ENCODE measurements at places on chromosomes 11 and 22.

DNA sequence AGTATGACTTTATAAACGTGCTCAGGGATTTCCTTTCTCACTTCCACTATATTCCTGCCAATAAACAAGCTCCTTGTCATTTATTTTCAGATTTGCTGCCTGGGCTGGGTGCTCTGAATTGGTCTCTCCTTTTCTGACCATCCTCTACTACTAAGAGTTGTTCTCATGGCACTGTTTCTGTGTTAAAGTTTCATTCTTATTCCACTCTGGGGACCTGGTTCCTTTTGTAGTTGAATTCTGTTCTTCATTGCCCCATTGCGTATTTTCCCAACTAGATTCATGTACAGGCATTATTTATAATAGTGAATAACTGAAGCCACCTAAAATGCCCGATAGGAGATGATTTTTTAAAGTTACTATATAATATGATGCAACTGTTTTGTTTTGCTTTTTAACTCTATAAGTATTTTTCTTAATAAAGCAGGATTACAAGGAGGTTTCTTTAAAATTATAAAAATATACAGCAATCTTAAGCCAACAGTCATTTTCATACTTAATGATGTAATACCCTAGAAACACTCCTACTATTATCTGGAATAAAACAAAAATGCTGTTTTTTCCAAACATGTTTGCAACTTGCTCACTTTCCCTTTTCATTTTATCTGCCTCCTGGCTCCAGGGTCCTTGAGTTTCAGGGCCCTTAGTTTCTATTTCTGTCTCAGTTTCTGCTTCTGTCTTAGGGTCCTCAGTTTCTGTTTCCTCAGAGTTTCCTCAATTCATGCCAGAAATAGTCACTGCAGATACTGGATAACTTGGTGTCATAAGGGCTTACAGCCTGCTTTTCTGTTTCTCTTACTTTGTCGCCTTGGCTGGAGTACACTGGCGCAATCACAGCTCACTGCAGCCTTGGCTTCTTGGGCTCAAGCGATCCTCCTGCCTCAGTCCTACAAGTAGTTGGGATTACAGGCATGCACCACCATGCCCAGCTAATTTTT is 9.8 kb upstream of the FUT4 start:
- H3K27ac ChIP-seq: no peak overlapping the region
- H3K4me3 ChIP-seq: no peak overlapping the region
- no peaks in the 10 kb centered on the region for H3K4me1 ChIP-seq
- H3K36me3 ChIP-seq: no peaks in the 10 kb centered on the region

- H3K4me1 ChIP-seq: peaks cover 22% of the 10 kb centered on the region
- H3K27me3 ChIP-seq: no peaks in the 10 kb centered on the region
- no peak overlapping the region for H3K4me3 ChIP-seq
Observed at GRCh38 chr11:126331286-126331685, 24.2 kb upstream of the ST3GAL4 start.

DNA sequence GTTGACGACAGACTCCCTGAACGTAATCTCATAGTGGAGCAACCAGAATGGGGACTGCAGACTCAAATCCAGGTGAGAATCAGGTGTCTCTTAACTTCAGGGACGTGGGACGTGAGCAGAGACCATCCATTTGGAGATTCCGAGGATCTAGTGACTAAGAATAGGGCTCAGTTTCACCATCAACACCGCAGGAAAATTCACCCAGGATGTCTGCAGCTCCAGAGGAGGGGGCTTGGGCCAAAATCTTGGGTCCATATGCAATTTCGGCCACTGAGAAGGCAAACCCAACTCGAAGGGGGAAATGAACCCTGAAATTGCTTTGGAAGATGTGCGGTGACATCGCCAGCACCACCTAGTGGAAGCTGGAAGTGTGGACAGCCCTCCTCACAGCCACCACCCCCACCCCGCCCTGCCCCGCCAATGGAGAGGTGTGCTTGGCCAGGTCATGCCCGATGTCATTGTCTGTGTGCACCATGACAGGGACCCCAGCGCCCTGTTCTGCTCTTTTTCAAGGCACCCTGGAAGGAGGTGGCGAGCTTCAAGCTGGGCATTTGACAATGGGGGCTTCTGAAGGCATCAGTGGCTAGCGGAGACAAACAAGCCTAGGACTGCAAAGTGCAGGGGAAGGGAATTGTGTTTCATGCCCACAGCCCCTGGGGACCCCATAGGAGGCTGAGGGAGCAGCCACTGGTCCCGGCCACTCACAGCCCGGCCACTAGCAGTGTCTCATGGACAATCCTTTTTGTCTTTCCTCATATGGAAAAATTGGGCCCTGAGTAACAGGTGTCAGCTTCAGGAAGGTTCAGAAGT is 24.8 kb downstream of the APOL1 start:
- peak; percentile 84 for DNase-seq
- no peak overlapping the region for H3K27ac ChIP-seq
- H3K4me1 ChIP-seq: no peaks in the 10 kb centered on the region
- no peak overlapping the region for H3K4me3 ChIP-seq

DNA sequence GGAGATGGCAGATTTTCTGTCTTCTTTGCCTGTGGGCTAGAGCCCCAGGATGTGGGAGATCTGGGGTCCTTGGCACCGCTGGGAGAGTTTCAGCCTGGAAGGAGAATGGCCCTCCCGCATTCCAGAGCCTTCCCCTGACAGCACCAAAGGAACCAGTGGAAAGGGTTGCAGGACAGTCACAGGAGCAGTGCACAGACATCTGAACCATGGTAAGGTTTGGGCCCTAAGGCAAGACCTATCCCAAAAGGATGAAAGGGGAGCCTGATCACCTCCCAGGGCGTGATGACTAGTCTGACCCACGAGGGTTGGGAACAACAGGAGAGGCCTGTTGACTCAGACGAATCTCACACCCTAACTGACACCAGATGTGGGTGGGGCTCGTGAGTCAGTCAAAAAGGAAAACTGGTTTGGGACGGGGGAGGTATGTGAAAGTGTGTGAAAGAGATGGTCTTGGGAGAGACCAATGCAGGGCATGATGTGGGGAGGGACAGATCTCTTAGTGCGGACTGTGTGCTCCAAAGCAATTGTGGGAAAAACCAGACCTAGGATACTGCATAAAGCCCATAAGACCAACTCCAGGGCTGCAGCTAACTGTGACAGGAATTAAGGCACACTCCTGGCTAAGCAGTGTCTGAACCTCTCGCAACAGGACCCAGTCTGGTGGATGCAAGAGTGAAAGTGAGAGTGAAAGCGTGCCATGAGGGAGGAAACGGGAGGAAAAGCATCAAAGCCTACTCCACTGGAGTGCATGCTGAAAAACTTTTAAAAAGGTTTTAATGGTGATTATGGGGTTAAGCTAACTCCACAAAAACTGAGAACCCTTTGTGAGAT is 39.1 kb upstream of the GLYAT start:
- no peaks in the 10 kb centered on the region for H3K36me3 ChIP-seq
- no peaks in the 10 kb centered on the region for H3K27me3 ChIP-seq
- H3K4me1 ChIP-seq: no peaks in the 10 kb centered on the region
- DNase-seq: no peak
- no peak overlapping the region for H3K4me3 ChIP-seq
- no peak overlapping the region for H3K27ac ChIP-seq

DNA sequence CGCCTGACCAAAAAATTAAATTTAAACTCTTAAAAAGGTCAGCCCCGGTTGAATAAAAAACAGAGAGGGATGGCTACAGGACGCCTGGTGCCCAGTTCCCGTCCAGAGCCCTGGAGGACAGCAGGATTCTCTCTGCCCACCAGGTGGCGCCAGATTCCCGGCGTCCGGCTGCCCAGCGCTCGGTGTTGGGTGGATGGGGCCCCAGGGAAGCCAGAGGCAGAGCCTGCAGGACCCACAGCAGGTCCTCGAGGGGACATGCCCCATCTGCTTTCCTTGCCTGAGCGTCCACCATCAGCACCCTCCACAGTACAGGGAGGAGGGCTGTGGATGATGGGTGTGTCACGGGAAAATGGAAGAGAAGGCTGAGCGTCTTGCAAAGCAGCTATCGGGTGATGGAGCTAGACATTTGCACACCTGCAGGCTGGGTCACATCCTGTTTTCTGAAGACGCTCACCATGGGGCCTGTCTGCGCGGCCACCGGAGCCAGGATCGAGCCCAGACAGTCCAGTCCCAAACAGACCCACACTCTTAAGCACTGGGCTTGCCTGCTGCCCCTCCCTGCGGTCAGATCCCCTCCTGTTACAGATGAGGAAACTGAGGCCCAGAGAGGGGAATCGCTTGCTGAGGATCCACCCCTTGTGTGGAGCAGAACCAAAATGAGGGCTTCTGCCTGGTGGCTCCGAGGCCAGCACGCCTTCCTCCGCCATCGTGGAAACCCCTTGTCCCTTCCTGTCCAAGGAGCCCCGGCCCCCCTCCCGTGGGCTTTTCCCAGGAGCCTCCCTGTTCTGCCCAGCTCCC is 18.5 kb upstream of the CBX7 start:
- H3K4me1 ChIP-seq: peaks cover 4% of the 10 kb centered on the region
- no peaks in the 10 kb centered on the region for H3K27me3 ChIP-seq
- H3K4me3 ChIP-seq: no peak overlapping the region
- no peaks in the 10 kb centered on the region for H3K36me3 ChIP-seq
- DNase-seq: peak; percentile 79

GRCh38 chr22:50114221-50115021 is 24.6 kb downstream of the MOV10L1 start:
- H3K36me3 ChIP-seq: no peaks in the 10 kb centered on the region
- peak overlapping the region; percentile 42 for H3K4me3 ChIP-seq
- DNase-seq: peak; percentile 56
- no peaks in the 10 kb centered on the region for H3K27me3 ChIP-seq
- peaks cover 14% of the 10 kb centered on the region for H3K4me1 ChIP-seq

DNA sequence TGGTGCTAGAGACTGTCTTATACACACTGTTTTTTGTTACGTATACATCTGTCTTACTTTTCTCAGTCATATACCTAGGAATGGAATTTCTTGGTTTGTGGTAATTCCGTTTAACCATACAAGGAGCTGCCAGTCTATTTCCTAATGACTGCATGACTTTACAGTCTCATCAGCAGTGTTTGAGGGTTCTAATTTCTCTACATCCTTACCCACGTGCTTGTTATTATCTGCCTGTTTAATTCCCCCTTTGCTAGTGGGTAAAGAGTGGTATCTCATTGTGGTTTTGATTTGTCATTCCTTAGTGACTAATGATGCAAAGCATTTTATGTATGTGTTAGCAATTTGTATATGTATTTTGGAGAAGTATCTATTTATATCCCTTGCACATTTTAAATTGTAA is 1008.0 kb downstream of the FAM181B start:
- no peaks in the 10 kb centered on the region for H3K27me3 ChIP-seq
- H3K4me1 ChIP-seq: no peaks in the 10 kb centered on the region
- H3K4me3 ChIP-seq: no peak overlapping the region
- no peaks in the 10 kb centered on the region for H3K36me3 ChIP-seq
- no peak overlapping the region for H3K27ac ChIP-seq
- DNase-seq: no peak

- H3K4me3 ChIP-seq: no peak overlapping the region
- H3K27me3 ChIP-seq: peaks cover 12% of the 10 kb centered on the region
- no peaks in the 10 kb centered on the region for H3K4me1 ChIP-seq
- peak; percentile 36 for DNase-seq
- H3K36me3 ChIP-seq: no peaks in the 10 kb centered on the region
Observed at GRCh38 chr11:431921-432320, 9.9 kb downstream of the ANO9 start.

DNA sequence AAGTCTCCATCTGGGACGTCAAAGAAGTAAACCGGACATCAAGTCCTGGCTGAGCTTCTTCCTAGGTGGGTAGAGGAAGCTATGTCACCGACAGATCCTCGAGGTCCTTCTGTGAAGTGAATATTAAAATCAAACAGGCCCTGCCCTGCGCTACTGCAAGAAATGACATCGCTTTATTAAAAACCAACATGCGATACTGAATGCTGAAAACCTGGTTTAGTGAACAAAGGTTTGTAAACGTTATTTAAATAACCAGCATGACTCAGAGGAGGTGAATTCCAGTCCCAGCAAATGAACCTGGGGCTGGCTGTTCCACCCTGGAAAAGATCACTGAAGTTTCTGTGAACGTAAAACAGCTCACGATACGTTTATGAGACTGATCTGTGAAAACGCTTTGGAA is 645 bp downstream of the RTCB start:
- peaks cover 10% of the 10 kb centered on the region for H3K4me1 ChIP-seq
- H3K36me3 ChIP-seq: peaks cover 15% of the 10 kb centered on the region
- H3K27me3 ChIP-seq: no peaks in the 10 kb centered on the region
